ENCODE measurements at places on chromosomes 3 and 15.

DNA sequence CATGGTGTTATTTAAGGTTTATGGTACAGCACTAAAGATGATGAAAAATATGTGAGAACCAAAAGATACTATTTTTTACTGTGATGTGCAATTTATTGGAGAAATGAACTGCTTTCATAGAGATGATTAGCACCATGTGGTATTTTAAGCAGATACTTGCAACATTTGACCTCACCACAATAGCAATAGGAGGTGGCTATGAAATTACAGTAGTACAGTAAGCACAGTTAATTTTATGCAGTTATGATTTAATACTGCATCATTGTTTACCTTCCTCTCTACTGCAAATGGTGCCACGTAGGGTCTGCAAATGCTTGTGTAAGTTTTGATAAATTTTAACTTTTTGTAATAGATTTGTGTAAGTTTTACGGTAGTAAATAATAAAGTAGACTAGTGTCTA is 14.0 kb downstream of the PYGO1 start:
- DNase-seq: no peak

GRCh38 chr3:30122359-30122758 is 484.0 kb upstream of the TGFBR2 start:
- DNase-seq: no peak

DNA sequence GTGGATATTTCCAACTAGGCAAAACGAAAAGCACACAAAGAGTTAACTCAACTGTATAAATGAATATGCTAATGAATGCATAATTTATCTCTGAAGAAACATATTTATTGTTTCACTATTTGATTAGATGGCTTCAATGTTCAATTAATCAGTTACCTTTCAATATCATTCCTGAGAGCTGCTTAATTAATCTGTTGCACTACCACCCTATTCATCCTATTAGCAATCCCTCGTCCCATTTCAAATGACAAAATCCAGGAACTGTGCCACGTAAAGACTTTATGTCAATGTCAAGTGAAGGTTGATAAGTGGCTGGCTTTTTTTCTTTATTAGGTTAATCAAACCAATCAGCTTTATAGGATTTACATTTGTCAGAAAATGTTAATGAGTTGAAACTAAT is 82.7 kb downstream of the ALCAM start:
- DNase-seq: no peak

- DNase-seq: peak; percentile 79
Measured at GRCh38 chr15:42018306-42019224, 2.3 kb downstream of the PLA2G4E start.

GRCh38 chr15:76393614-76394013 is 57.0 kb downstream of the ISL2 start:
- no peak for DNase-seq

GRCh38 chr3:94076055-94076454 is 13.2 kb downstream of the NSUN3 start:
- no peak for DNase-seq

GRCh38 chr3:86984271-86984670 is 6.7 kb downstream of the VGLL3 start:
- DNase-seq: no peak

All from Right ventricle myocardium inferior (tissue), 1 donor.